ENCODE measurements at places on chromosomes 5 and 9.

DNA sequence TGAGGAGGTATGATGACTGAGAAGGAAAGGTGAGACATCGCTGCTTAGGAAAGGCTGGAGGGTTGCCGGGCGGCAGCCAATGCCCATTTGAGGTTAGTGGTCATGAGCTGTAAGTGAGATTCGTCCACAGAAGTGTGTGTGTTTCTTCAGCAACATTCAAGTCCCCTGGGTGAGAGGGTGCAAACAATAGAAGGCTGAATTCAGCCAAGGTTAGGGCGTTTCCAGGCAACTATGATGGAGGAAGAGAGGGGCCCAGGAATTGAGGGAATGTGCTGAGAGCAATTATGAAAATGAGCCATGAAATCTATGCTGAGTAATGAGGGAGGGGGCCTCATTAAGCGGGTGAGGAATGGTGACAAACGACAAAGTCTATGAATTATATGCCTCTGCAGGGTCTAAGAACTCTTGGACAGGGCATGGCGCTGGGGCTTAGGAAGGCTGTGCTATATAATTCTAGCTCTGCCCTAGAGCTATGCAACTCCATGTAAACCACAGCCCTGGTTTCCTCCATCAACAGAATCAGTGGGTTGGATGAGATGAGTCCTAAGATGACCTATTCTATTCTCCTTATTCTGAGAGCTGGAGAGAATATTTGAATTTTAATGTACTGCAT lies 96.0 kb downstream of the SLIT3 start:
- no peak for DNase-seq

- no peak for DNase-seq
These were observed 15.5 kb downstream of the SLC44A1 start for GRCh38 chr9:105259731-105260612.

- no peak for DNase-seq
These were observed 66.2 kb upstream of the CNTLN start for GRCh38 chr9:17068671-17069070.

GRCh38 chr9:121748074-121748473 lies 96.6 kb downstream of the DAB2IP start:
- DNase-seq: no peak

DNA sequence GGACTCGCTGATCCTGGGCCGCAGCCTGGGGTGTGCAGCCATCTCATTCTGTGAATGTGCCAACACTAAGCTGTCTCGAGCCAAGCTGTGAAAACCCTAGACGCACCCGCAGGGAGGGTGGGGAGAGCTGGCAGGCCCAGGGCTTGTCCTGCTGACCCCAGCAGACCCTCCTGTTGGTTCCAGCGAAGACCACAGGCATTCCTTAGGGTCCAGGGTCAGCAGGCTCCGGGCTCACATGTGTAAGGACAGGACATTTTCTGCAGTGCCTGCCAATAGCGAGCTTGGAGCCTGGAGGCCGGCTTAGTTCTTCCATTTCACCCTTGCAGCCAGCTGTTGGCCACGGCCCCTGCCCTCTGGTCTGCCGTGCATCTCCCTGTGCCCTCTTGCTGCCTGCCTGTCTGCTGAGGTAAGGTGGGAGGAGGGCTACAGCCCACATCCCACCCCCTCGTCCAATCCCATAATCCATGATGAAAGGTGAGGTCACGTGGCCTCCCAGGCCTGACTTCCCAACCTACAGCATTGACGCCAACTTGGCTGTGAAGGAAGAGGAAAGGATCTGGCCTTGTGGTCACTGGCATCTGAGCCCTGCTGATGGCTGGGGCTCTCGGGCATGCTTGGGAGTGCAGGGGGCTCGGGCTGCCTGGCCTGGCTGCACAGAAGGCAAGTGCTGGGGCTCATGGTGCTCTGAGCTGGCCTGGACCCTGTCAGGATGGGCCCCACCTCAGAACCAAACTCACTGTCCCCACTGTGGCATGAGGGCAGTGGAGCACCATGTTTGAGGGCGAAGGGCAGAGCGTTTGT lies 19.9 kb downstream of the PTGES2 start:
- no peak for DNase-seq

- no peak for DNase-seq
These were observed 51.0 kb upstream of the IL17B start for GRCh38 chr5:149429839-149430721.

DNA sequence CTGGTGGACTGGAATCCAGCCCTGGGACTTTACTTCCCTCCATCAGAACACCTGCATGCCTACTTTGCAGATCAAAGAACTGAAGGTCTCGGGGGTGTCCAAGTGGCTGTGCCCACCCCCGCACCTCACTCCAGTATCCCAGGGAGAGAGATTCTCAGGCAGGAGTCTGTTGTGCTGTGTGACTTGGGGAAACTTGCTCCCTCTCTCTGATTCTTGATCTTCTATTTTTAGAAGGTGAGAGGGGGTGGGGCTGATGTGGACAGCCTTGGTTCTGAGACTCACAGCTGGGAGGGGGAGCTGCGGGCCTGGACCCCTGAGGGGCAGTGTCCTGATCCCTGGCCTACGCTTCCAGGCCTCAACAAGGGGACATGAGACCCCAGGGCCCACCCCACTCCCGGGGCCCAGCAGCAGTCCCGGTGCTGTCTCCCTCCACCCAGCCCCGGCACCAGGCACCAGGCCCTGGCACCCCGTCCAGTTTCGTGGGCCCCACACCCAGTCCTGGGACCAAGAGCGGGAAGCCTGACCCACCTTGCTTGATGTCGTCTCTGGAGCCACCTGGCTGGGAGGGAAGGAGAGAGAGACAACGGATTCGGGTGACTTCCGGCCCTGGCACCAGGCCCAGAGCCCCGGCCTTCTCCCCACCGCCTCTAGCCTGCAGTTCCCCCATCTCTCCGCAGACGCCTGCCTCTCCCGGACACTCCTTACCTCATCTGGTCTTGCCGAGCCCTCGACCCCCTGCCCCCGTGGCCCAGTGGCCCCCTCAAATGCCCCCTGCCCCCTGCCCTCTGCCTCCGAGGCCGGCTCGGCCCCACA lies 74.0 kb upstream of the SPTLC1 start:
- DNase-seq: no peak

DNA sequence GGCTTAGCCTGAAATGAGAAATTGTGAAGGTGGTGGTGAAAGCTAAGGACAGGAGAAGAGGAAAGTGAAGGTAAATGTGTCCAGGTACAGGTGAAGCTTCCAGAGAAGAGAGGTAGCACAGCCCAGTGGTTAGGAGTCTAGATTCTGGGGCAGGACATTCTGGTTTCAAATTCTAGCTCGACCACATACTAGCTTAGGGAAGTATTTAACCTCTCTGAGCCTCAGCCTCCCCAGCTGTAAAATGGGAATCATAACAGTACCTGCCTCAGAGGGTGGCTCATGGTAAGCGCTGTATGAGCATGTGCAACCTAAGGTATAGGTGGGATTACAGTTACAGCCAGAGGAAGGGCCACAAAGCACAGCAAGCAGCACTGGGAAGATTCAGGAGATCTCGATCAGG lies 55.2 kb downstream of the PCDH1 start:
- DNase-seq: no peak

DNA sequence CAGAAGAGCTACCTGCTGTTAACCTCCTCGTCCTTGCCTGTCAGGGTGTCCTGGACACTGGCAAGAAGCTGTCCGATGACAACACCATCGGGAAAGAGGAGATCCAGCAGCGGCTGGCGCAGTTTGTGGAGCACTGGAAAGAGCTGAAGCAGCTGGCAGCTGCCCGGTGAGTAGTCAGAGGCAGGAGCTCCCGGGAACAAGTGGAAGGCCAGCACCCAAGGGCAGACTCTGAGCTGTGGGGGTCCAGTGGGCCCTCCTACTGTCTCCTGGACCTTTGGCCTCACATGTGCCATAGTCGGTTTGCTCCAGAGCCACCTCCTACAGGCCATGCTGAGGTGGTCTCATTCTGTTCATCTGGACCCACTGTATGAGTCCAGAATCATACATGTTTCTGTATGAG lies 38.7 kb downstream of the DYNC2I2 start:
- DNase-seq: no peak

DNA sequence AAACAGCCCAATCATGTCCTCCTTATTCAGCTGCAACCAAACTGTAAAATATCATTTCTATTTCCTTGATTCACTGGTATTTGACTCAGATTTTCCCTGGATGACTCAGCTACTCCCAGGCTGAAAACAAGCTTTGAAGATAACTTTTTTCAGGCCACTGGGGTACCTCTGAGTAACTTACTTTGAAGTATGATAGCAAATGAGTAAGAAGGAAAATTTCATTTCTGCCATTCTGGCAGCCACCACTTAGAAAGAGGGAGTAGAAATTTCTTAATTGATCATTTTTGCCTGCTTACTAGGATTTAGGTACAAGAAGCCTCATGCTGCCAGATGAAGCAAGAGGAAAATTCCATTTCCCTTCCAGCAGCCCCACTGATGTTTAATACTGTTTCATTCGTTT lies 247.4 kb downstream of the PRELID2 start:
- DNase-seq: no peak

DNA sequence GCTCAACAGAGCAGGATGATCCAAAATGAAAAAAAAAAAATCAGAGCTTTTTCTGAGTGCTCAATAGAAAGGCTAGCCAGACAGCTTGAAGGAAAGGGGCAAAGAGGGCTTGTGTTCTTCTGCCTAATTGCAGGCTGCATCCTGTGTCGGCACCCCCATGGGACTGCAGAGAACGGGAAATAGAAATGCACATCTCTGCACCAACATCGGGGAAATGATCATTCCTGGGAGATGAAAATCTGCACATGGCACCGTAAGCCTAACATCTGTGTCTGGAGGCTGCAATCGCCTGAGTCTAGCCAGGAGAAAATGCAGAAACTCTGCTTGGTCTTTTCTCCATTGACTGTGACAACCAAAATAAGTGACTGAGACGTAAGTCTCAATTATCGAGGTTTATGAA lies 243.9 kb downstream of the ICE1 start:
- no peak for DNase-seq

DNA sequence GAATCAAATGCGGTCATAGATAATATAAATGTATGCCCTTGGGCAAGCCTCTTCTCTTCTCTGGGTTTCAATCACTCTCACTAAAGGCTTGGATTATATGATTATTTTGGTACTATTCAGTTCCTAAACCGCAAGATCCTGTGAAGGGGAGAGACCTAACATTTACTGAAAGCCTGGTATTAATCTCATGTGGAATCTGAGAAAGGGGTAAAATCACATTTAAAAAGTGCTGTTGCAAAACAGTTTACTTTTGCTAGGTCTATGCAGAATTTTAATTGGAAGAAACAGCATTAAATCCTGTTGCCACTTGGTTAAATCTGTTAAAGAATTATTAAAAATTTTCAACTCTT lies 50.7 kb downstream of the SLC44A1 start:
- DNase-seq: no peak

DNA sequence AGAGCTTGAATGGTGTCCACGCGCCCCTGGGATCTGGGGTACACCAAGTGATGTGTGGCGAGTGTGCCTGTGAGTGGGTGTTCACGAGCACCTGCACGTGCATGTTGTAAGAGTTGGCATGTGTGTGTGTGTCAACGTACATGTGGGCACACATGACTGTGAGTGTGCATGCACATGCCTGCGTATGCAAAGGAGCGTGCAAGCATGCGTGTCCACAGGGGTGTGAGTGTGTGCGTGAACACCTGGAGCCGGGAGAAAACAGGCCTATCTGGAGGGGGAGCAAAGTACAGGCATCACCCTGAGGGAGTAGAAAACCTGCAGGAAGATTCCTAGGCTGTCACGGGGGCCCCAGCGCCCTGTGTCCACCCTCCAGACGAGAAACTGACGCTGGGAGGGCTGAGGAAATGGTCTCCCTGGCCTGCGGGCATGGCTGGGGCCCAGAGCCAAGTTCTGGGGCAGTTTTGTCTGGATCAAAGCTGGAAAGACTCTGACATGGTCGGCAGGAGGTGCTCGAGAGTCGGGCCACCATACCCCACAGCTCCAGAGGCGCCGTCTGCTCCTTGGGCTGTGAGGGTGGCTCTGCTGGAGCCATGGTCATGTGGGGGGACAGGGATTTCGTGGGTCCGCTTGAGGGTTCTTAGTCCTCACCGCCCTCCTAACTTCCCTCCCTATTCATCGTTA lies 31.8 kb downstream of the PTGES start:
- DNase-seq: no peak

DNA sequence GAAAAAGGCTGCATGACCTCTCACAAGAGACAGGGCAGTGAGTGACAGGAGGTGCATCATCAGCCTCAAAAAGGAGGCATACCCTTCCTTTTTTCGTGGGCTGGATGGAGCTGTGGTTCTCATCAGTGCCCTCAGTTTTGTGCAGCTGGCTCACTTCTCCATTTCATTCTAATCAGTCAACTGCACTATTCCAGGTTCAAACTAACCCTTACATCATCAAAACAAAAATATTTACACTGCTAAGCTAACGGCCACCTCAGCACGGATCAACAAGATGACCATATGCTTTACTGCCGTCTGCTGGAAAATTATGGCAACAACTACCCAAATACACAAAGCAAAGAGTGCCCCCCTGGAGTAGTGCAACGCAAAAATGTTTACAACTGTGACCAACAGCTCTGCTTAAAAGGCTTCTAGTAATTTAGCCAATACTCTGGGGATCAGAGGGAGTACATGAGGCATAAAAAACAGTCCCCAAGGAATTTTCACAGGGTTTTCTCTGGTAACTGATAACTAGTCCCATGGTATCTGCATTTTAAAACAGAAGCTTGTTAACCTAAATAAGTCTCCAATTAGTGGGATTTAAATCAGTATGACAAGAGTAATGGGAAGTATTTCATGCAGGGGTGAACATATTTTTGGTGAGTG lies 10.8 kb downstream of the KCNV2 start:
- no peak for DNase-seq

- DNase-seq: no peak
These were observed 19.8 kb downstream of the IL12B start for GRCh38 chr5:159310511-159310910.

- no peak for DNase-seq
These were observed 1409.7 kb upstream of the CDH18 start for GRCh38 chr5:21397693-21398092.

- no peak for DNase-seq
These were observed 27.0 kb downstream of the GRIN3A start for GRCh38 chr9:101711330-101711941.
